Aorta (tissue), 5 donors: ENCODE measurements at places on chromosomes 5 and 9. TPM values are rescaled to one million over a fixed set of nuclear protein-coding genes. Genes with fewer than 3 reads are reported as not detected.

HEMGN gene
- not detected for total RNA-seq

OR1Q1 gene
- not detected for total RNA-seq

GKAP1 gene
- total RNA-seq: 10.2 TPM

TMC1 gene
- 0.62 TPM for total RNA-seq

DOLK gene
- 10.5 TPM for total RNA-seq

SLC36A3 gene
- not detected for total RNA-seq

ISL1 gene
- 0.69 TPM for total RNA-seq

IRX1 gene
- total RNA-seq: 4.3 TPM

RASGRF2 gene
- total RNA-seq: 17.4 TPM

IFNA21 gene
- total RNA-seq: not detected

PNPLA7 gene
- total RNA-seq: 7.6 TPM

GABRA6 gene
- total RNA-seq: not detected

PLAC8L1 gene
- total RNA-seq: 0.87 TPM

CYSRT1 gene
- total RNA-seq: not detected

MEIKIN gene
- 1.2 TPM for total RNA-seq

CNTNAP3 gene
- 9.3 TPM for total RNA-seq

FAM174A gene
- 23.2 TPM for total RNA-seq

ARID3C gene
- total RNA-seq: not detected

ENTPD2 gene
- total RNA-seq: 1.7 TPM

MED10 gene
- 33.6 TPM for total RNA-seq

IPO11 gene
- total RNA-seq: 41.2 TPM

DELE1 gene
- total RNA-seq: 75.5 TPM

ZNF354C gene
- 6.3 TPM for total RNA-seq

SYNPO gene
- total RNA-seq: 327 TPM
